HTR-8/SVneo (cell line): ENCODE measurements at places on chromosomes 7 and 10.

- DNase-seq = peak; percentile 48
These were observed 19.5 kb downstream of the TSPAN33 start for GRCh38 chr7:129163875-129164544.

DNA sequence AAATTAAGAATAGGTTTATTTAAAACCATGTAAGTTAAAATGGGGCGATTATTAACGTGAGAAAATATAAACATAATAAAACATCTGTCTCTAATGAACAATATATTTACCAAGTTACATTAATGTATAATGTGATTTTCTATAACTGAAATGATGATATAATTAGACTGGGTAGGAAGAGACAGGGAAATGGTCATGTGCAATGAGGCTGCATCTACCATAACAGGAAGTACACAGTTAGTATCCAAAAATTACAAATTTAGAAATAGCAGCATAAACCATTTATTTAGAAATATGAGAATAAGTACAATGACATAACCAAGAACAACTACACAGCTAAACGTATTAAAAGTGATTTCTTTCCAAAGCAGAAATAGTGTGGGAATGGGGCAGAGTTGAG lies 25.8 kb upstream of the BET1 start:
- no peak for DNase-seq

DNA sequence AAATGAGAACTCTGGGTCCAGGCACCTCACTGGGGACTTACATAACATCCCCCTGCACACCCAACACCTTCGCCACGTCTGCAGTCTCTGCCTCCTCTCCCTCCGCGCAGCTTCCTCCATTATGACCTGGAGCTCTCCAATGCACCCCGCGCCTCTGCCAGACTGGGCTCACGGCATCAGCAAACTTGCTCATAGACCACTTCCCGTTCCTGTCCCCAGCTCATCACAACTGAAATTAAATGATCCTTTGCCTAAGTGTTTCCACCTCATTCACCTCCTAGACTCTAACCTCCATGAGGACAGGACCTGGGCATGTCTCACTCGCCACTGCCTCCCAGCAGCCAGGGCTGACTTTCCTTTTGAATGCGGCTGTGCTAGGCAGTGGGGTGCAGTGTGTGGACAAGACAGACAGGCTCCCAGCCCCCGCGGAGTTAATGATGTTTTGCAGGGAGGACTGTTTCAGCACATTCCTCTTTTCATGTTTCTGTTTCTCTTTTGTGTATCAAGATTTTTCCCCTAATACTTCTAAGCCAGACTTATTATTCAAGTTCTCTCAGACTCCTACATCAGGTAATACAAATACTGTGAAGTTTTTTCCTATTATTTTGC lies 18.8 kb downstream of the CHST15 start:
- no peak for DNase-seq

- peak; percentile 3 for DNase-seq
These were observed 29.2 kb downstream of the TDRD1 start for GRCh38 chr10:114208351-114208750.

GRCh38 chr10:23364378-23364777 lies 19.8 kb upstream of the C10orf67 start:
- DNase-seq = no peak

DNA sequence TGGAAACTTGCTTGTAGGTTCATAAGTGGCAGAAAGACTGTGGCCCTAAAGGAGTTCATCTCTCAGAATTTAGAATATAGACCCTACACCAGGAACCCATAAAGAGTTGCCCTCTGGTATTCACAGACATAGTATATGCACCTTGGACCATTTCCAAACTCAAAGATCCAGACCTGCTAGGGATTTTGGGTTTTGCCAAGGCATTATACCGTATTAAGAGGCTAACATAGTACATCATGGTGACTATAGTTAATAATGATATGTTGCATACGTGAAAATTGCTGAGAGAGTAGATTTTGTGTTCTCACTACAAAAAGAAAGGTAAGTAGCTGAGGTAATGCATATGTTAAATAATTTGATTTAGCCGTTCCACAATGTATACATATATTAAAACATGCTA lies 13.9 kb downstream of the IFIT3 start:
- no peak for DNase-seq

- no peak for DNase-seq
These were observed 35.1 kb downstream of the GCC1 start for GRCh38 chr7:127550247-127550646.

- no peak for DNase-seq
These were observed 18.5 kb downstream of the ARMC10 start for GRCh38 chr7:103093429-103093828.

GRCh38 chr7:27316311-27316710 lies 73.7 kb downstream of the EVX1 start:
- DNase-seq = no peak

GRCh38 chr7:37577412-37577811 lies 106.2 kb upstream of the GPR141 start:
- DNase-seq = no peak

DNA sequence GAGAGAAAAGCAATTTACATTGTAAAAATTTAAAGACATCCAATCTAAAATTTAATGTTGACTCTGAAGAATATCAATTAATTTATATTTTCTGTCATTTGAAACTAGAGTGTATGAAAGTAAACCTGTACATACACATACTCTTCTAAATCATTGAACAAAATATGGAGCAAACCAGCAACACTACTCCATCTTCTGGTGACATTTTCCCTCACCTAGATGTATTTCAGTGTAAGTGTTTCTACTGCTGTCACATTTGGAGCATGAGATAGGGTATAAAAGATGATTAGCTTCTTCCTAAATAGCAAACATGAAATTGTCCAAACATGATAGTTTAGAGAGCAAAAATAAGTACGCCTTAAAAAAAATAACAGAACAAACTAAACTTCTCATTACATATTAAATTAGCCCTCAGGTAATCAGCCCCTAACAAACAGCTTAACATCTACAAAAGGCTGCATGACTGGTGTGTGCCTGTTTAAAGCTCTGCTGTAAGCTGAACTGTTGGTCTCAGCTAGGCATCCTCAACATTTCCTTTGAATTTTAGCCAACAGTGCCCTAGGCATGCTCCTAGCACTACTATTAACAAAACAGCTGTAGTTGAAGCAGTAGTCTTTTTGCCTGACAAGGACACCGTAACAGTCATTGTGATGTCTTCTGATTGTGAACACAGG lies 189.8 kb downstream of the CTNNA3 start:
- no peak for DNase-seq

- DNase-seq = no peak
These were observed 171.1 kb downstream of the FAM107B start for GRCh38 chr10:14603534-14604102.

- peak; percentile 17 for DNase-seq
These were observed 63.2 kb upstream of the TOMM7 start for GRCh38 chr7:22885797-22886261.

- DNase-seq = peak; percentile 2
These were observed 149.8 kb upstream of the HDAC9 start for GRCh38 chr7:18345641-18346234.

DNA sequence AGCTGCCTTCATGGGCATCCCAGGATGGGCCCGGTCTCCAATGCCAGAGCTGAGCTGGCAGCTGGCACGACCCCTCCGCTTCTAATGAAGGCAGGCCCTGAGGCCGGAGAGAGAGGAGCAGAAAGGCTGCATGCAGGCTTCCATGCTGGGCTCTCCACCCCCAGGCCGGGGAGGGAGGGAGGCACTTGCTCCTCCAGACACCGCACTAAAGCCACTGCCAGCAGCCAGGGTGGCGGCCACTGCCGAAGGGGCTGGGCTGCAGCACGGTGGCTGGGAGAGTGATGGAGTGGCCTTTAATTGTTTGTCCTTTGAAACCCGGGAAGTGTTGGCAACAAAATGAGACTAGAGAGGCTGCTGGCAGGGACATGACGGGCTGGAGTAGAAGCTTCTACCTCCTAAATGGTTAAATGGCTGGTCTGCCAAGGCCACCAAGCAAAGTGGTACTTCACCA lies 236.5 kb downstream of the SKAP2 start:
- DNase-seq = no peak

DNA sequence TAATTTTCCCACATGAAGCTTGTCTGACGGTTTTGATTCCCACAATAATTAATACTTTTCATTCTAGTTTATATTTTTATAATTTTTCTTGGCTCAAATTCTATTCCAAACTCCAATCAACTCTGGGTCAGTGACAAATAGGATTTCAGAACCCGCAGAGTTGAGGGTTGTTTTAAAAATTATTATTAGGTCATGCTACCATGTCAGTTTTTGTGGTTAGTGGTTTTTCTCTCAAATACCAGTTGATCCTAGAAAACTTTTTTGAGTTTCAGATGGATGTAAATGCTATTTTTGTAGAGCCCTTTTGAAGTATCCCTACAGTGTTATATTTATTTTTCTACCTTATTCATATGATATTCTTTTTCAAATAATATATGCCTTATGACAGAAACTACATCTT lies 237.4 kb downstream of the SEMA3D start:
- no peak for DNase-seq

DNA sequence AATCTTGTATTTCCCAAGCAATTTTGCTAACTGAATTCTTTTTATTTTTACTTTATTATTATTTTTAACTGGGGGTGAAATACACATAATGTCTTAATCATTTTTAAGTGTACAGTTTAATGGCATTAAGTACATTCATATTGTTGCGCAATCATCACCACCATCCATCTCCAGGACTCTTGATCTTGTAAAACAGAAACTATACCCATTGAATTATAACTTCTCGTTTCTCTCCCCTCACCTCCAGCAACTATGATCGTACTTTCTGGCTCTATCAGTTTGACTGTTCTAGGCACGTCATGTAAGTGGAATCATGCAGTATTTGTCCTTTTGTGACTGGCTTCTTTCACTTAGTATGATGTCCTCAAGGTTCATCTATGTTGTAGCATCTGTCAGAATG lies 108.8 kb downstream of the ARL5B start:
- no peak for DNase-seq

- no peak for DNase-seq
These were observed 206.5 kb downstream of the USP6NL start for GRCh38 chr10:11404901-11405300.

DNA sequence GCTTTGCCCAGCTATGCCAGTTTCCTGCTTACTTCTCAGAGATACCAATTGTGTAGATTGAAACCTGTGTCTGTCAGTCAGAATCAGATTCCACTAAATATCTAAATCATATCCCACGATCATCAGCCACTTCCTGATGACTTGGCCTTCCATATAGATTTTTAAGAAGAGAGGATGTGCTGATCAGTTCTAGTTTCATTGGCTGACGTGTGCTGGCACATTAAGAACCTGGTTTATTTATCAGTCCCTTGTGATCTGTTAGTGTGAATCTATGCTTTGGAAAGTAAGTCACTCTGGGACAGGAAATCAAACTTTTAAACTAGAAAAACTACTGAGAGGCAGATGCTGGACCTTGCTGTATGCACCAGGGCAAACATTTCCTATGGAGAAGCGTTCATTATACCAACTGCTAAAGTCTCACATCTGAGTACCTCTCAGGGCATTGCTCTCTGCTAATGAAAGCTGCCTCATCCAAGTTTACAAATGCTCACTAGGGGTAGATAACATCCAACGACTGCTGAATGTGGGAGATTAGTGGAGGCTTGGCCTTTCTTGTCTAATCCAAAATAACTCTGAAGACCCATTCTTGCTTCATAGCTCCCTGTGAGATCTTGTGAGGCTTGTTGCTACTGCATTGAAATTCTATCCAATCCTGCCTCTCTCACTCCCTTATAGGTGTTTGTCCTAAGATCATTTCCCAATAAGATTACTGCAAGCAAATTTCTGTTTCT lies 109.1 kb downstream of the ARL4A start:
- no peak for DNase-seq

GRCh38 chr10:130226012-130226411 lies 89.8 kb downstream of the GLRX3 start:
- DNase-seq = no peak

DNA sequence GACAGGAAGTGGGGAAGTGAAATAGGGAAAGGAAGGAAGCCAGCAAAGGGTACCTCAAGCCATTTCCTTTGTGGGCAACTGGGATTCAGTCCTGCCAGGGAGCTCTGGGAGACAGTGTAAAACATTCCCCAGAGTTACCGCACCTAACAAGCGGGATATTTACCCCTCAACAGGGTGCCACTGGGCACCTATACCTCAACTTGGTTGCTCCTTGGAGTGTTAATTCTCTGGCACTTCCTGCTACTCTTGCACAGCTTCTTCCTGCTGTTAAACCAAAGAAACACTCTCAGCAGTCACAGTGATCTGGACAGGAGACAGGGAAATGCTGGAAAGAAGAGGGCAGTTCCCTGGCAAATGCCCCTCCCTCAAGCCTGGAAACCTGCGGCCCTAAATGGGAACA lies 151.3 kb downstream of the REEP3 start:
- DNase-seq = no peak

DNA sequence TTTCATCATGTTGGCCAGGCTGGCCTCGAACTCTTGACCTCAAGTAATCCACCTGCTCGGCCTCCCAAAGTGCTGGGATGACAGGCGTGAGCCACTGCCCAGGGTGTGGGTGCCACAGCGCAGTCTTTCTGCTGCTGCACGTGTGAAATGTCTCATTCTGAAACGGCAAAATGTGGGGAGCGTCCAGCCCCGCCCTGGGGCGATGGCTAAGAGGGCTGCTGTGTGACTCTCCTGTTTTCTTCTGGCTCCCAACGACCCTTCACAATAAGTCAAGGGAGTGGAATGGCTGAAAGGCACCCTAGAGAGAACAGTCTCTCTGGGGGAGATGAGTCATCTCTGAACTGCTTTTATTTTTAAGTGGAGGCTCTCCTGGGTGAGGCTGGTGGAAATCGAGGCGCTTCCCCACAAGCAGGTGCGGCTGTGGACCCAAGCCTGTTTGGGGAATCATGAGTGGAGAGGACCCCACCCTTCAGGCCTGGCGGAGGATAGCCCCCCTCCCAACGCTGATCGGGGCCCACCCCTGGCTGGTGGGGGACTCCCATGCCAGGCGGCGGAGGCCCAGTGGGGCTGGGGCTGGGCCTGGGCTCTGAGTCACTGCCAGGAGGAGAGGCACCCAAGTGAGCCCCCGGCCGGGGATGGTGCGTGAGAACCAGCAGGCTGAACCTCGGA lies 18.0 kb downstream of the ADAP1 start:
- peak; percentile 76 for DNase-seq

DNA sequence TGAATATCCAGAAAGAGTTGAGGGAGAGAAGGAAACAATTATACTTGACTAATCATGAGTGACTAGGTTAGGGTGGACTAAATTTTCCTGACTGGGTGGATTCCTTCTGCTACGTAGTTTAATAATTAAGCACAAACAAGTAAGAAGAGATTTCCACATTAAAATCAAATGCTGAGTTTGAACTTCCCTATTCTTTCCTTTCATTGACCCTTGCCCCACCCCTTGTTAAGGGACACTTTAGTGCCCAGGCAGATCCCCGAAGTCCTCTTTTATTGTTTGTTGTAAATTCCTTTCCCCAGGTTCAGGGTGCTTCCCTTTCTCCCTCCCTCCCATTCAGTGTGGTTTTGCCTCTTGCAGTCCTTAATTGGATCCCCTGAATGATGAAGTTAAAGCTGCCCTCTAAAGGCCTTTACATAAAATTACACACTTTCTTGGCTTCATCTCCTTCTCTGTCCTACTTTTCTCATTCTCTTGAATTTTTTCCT lies 8.8 kb upstream of the SPAM1 start:
- DNase-seq = no peak

DNA sequence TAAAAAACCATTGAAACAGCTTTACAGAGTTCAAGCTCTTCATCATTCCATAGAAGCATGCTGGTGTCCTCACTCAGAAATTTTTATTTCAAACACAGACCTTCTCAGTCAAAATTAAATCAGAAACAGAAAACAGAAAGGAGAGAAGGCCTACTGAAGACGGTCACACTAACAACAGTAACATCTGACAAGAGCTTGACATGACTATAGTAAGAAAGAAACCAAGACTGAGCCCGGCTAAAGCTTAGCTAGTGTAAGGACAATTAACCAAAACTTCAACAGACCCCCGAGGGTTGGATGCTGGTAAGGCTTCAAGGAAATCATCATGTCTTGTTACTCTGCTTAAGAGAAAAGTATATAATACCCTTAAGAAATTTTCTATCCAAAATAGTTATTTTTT lies 38.6 kb downstream of the MTPN start:
- no peak for DNase-seq
